ENCODE measurements at places on chromosomes 1 and 21.

GRCh38 chr1:41354956-41355355 is 6.3 kb upstream of the FOXO6 start:
- no peaks in the 10 kb centered on the region for H3K36me3 ChIP-seq
- H3K27ac ChIP-seq: no peak overlapping the region
- H3K27me3 ChIP-seq: no peaks in the 10 kb centered on the region
- DNase-seq: no peak

GRCh38 chr1:36855699-36856494 is 178.4 kb downstream of the GRIK3 start:
- no peak overlapping the region for H3K27ac ChIP-seq
- DNase-seq: no peak
- no peak overlapping the region for H3K4me3 ChIP-seq
- H3K4me1 ChIP-seq: no peaks in the 10 kb centered on the region

DNA sequence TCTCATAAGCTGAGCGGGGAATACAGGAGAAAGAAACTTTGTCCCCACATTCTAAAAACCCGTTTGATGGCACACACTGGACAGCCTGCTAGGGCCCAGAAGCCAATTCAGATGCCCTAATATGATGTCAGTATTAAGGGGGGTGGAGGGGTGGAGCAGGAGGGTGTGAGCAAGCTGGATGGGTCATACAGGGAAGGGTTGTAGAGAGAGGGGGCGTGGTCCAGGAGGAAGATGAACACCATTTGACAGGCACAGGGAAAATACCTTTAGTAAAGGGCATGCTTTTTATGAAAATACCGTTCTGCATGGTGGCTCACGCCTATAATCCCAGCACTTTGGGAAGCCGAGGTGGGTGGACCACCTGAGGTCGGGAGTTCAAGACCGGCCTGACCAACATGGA is 6.0 kb downstream of the TARS2 start:
- peaks cover 15% of the 10 kb centered on the region for H3K36me3 ChIP-seq
- peaks cover 2% of the 10 kb centered on the region for H3K4me1 ChIP-seq
- H3K27ac ChIP-seq: no peak overlapping the region
- H3K27me3 ChIP-seq: no peaks in the 10 kb centered on the region

- H3K4me3 ChIP-seq: no peak overlapping the region
- H3K27ac ChIP-seq: no peak overlapping the region
- DNase-seq: no peak
Measured at GRCh38 chr21:28380241-28380640, 612.4 kb downstream of the LTN1 start.

GRCh38 chr1:243596431-243597062 is 253.5 kb downstream of the AKT3 start:
- no peaks in the 10 kb centered on the region for H3K36me3 ChIP-seq
- H3K27me3 ChIP-seq: no peaks in the 10 kb centered on the region
- H3K4me3 ChIP-seq: no peak overlapping the region
- peak overlapping the region; percentile 0 for H3K27ac ChIP-seq
- H3K4me1 ChIP-seq: peaks cover 25% of the 10 kb centered on the region

DNA sequence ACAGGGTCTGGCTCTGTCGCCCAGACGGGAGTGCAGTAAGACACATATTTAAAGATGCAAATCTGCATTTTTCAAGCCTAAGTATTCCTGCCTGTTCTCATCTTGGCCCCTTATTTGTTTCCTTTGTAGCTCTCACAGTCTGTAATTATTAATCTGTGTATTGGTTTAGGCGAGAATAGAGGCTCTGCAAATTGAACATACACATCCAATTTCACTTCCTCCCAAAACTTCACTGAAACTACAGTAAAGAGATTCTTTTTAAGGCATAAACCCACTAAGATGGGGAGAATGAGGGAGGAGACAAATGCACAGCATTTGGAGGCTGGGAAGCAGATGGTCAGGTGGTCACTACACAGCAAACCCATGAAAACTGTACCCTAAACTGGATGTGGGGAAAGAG is 21.0 kb downstream of the HMGN2 start:
- H3K4me3 ChIP-seq: no peak overlapping the region
- H3K36me3 ChIP-seq: no peaks in the 10 kb centered on the region
- no peaks in the 10 kb centered on the region for H3K27me3 ChIP-seq
- no peak overlapping the region for H3K27ac ChIP-seq
- H3K4me1 ChIP-seq: no peaks in the 10 kb centered on the region

DNA sequence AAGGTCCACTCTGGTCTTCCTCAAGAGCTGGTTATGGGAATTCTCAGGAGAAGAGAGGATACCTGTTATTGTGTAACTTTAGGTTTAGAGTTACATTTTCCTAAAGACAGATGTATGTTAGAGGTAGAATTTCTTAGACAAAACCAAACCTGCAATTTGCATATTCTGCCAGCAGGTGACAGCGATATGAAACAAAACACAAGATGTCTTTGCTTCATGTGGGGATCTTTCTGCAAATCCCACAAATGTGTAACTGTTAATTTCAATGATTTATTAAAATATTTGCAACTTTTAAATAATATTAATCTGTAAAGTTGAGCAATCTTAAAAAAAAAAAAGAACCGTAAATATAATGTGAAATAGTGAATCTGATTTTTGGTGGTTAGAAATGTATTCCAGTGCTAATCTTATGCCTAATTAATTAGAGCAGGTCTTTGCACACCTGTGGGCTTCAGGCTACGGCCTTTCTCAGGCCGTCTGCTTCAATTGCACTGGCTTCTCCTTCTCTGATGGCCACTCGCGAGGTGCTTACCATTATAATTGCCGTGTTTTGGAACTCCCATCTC is 33.4 kb downstream of the FAM78B start:
- no peaks in the 10 kb centered on the region for H3K36me3 ChIP-seq
- H3K27ac ChIP-seq: no peak overlapping the region
- no peaks in the 10 kb centered on the region for H3K27me3 ChIP-seq
- no peaks in the 10 kb centered on the region for H3K4me1 ChIP-seq

DNA sequence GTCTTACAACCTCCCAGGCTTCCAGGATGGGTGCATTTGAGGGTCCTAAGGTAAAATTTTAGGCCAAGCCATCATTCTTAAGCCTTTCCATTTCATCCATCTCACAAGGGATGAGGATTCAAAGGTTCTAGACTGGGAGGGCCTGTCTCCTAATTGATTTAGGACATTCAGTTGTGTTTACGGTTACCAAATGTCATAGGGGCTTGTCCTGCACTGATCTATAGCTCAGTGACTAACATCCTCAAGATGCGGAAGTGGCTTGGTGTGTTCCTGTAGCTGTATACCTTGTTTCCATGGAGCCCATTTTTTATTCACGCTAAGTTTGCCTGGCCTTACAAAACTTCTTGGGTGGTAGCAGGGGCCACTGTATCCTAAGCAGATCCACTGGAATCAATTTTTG is 52.8 kb downstream of the DUSP10 start:
- no peaks in the 10 kb centered on the region for H3K27me3 ChIP-seq
- H3K4me1 ChIP-seq: no peaks in the 10 kb centered on the region
- no peak overlapping the region for H3K4me3 ChIP-seq
- no peak for DNase-seq

DNA sequence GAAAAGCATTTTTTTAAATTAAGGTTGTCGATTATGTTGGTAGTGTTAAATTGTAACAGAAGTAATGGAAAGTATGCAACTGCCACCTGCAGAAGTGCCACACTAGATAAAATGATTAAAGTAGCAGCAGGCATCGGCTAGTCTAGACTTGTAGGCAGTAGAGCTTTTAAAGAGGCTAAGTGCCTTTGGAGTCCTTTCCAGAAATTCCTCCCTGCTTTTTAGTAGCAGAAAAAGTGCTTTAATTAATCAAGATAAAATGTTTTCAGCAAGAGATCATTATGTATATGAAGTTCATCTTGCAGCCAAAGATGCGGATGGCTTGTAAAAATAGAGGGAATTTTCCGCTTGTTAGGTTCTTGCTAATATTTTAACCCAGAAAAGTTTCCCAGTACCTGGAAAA is 87.1 kb upstream of the LRRC8D start:
- no peak overlapping the region for H3K4me3 ChIP-seq
- no peaks in the 10 kb centered on the region for H3K4me1 ChIP-seq
- no peaks in the 10 kb centered on the region for H3K36me3 ChIP-seq
- DNase-seq: no peak
- H3K27ac ChIP-seq: no peak overlapping the region
- H3K27me3 ChIP-seq: no peaks in the 10 kb centered on the region

All from CD8-positive, alpha-beta memory T cell (primary cell).